AG08396 (cell line): ENCODE measurements at places on chromosomes 12 and 14.

DNA sequence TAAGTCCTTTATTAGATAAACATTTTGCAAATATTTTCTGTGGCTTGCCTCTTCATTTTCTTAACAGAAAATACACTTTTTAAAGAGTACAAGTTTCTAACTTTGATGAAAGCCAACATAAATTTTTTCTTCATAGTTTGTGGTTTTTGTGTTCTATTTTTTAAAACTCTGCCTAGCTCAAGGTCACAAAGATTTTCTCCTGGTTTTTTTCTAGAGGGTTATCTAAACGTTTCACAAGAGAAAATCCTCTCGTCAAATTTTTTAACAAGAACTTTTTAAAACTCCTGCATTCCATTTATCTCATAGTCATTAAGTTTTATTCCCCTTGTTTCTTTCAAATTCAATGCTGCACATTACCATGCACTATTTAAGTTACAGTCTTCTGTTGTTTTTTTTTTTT is 8.2 kb downstream of the AREL1 start:
- DNase-seq, result no peak

- DNase-seq, result peak; percentile 20
Observed at GRCh38 chr12:80321653-80322052, 122.4 kb upstream of the PTPRQ start.

GRCh38 chr12:9221483-9221882 is 13.3 kb upstream of the PZP start:
- DNase-seq, result no peak

DNA sequence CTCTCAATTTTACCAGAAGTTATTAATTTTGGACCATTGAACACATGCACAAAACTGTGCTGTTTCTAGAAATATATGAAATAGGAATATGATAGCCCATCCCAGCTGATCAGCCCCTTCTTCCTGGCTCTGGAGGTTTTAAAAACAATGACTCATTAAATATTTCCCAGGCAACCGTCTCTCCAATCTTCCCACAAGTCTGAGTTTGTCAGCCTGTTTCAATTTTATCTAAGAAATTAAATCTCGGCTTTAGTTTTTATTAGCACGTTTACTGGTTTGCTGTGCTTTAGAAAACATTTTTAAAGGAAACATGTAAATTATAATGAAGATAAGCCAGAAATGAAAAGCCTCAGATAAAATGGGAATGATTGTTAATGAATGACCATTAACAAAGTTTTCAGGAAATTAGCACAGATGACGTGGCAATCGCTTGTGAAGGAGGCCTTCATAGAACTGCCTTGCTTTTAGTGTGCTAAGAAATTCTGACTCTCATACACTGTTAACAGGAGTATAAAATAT is 89.3 kb upstream of the RAP1B start:
- DNase-seq, result peak; percentile 63

GRCh38 chr12:14954269-14954668 is 7.1 kb downstream of the ARHGDIB start:
- DNase-seq, result no peak

GRCh38 chr14:68563251-68564131 is 229.4 kb downstream of the ZFP36L1 start:
- no peak for DNase-seq

DNA sequence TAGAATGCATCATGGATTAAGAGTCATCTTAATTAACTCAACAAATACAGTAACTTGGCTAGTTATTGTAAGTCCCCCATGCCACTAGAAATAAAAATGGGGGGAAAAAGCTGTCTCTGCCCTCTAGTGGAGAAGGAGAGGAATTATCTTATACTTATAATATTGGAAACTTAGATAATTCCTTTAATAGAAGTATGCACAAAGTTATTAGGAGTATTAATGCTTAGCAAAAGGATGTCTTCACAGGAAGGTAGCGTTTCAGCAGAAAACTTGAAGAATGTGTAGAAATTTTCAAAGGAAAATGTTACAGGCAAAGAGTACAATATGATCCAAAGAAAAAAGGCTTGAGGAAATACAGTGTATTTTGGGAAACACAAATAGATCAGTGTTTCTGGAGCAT is 19.8 kb downstream of the OR5AU1 start:
- DNase-seq, result peak; percentile 25

DNA sequence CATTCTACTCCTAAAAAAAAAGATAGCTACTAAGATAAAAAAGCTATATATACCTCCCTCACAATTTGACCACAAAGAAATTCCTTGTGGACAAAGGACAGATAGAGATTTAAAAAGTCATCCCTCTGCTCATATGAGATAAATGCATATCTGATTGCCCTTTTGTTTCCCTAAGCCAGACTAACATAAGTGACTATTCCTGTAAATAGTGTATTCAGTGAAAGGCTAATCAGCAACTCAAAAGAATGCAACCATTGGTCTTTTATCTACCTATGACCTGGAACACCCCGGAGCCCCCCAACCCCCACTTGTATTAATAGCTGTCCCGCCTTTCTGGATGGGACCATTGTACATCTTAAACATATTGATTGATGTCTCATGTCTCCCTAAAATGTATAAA is 6.3 kb upstream of the TMPO start:
- DNase-seq, result no peak

DNA sequence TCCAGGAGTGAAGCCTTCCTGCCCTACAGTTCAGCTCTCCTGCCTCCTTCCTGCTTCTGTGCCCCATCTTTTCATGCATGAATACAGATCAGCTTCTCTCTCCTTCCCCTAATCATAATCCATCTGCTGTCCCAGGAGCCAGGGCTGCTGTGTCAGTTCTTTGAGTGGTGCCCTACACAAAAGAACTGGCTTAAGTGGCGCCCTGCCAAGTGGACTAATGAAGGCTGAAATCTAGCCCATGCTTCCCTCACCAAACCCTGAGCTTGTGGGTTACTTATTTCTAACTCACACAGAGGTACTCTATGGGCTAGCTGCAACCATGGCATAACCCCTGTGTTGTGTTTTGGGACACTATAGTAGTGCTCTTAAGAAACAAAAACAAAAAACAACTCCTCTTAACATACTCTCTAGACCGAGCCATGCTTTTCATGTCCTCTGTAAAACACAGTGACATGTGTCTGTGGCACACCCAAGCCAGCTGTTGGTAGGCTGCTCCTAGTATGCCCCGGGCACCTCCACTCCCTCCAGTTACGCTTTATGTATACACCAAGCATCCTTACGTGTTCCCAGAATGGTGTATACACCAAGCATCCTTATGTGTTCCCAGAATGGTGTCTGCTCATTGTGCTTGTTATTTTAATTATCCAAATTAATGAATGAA is 19.3 kb upstream of the ETV6 start:
- DNase-seq, result no peak

DNA sequence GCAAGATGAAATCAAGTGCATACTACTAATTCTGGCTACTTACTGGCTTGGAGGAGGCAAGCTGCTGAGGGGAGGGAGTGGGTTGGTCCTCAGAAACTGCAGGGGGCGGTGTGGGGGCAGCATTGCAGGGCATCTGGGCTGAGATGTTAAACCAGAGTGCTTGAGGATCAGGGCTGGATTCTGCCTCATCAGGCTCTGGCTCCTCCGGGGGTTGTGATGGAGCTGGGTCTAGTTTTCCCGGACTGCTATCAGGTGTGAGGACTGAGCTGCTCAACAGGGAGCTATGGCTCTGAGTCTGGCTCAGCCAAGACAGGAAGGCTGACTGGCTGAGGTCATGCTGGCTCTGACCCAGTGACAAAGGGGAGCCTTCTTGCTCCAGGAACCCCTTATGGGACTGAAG is 28.6 kb downstream of the BAZ2A start:
- DNase-seq, result no peak

DNA sequence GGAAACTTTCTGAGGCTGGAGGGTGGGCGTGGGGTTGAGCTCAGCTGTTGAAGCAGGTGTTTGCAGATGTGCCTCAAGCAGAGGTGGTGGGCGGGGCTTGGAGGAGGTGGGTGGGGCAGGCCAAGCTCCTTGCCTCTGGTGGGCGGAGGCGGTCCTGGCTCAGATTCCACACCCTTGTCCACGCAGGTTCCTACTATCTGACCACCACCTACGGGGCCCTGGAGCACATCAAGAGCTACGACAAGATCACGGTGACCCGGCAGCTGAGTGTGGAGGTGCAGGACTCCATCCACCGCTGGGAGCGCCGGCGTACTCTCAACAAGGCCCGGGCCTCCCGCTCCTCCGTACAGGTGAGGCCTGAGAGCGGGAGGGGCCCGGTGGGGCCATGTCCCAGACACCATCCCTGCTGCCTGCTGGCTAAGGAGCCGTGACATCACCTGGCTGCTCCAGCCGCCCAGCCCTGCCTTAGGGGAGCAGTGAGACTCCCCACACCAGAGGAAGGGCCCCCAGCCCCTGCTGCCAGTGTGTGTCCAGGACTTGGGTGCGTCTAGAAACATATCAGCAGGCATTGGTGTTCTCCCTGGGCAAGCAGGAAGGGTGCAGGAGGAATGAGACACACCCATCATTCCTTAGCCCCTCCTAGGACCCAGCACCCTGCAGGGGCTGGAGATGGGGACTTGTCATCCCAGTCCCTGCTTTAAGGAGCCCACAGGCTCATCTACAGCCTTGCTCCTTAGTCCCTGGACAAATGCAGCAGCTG is 63.4 kb downstream of the LGMN start:
- no peak for DNase-seq

DNA sequence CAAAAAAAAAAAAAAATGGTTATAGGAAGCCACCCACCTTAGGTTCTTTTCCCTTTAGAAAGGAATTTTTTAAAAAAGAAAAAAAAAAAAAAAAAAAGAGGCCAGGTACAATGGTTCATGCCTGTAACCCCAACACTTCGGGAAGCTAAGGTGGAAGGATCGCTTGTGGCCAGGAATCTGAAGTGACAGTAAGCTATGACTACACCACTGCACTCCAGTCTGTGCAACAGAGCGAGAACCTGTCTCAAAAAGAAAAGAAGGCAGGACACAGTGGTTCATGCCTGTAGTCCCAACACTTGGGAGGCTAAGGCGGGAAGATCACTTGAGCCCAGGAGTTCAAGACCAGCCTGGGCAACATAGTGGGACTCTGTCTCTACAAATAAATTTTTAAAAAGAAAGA is 36.0 kb downstream of the SPTLC2 start:
- no peak for DNase-seq

GRCh38 chr12:67362526-67362925 is 93.4 kb downstream of the CAND1 start:
- DNase-seq, result no peak
